CD4-positive, alpha-beta T cell (primary cell): ENCODE measurements at places on chromosomes 3 and 15.
A peak's percentile ranks its signal among the peaks of the same experiment; 100 is the strongest.

DNA sequence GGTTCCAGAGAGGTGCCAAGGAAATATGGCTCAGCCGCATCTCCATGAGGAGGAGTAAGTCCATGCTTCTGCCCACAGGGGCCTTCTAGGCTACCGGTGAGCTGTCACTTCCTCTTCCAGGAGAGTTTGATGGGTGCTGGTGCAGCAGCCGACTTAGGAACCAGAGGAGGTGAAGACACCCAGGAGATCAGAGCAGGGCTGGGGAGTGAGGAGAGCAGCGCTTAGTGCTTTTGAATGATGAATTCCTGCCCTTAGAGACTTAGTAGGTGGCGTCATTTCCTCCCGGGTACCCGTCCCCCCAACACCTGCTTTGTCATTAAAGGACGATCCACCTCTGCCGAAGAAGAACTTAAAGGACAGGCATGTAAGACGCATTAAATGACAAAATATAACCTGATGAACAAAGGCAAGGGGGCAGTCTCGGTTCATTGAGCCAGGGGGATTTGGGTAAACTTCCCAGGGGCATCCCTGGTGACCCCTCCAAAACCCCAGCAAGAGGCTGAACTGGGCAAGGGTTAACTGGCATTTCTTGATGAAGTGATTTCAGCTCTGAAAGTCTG, 67.6 kb downstream of the HES1 start:
- no peaks in the 10 kb centered on the region for H3K36me3 ChIP-seq
- peak overlapping the region; percentile 50 for H3K4me3 ChIP-seq
- peaks cover 11% of the 10 kb centered on the region for H3K4me1 ChIP-seq
- no peak for DNase-seq
- H3K27ac ChIP-seq, result no peak overlapping the region

- no peaks in the 10 kb centered on the region for H3K36me3 ChIP-seq
- no peak for DNase-seq
- no peaks in the 10 kb centered on the region for H3K27me3 ChIP-seq
- no peak overlapping the region for H3K4me3 ChIP-seq
- H3K27ac ChIP-seq, result no peak overlapping the region
Measured at GRCh38 chr3:73493543-73494308, 131.0 kb downstream of the PDZRN3 start.

GRCh38 chr15:55179141-55179540, 17.6 kb downstream of the RSL24D1 start:
- H3K27me3 ChIP-seq, result no peaks in the 10 kb centered on the region
- peaks cover 56% of the 10 kb centered on the region for H3K36me3 ChIP-seq
- no peaks in the 10 kb centered on the region for H3K4me1 ChIP-seq

DNA sequence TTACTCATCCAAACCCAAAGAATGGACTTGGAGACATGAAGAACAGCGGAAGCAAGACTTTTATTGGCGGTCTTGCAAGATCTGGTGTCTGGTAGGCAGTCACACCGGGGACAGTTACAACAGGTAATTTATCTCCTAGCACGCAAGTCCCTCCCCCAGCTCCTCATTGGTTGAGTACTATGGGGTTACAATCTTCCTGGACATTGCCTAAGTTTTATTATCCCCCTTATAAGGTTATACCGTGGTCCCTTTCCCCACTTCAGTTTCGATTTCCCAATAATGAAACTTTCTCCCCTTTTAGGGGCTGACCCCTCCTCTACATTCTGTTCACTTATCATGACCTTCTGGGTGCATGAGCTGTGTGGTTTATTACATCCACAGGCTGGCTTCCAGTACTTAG, 18.7 kb downstream of the ARL8B start:
- H3K4me3 ChIP-seq, result no peak overlapping the region
- DNase-seq, result no peak
- peaks cover 22% of the 10 kb centered on the region for H3K4me1 ChIP-seq
- no peak overlapping the region for H3K27ac ChIP-seq
- no peaks in the 10 kb centered on the region for H3K27me3 ChIP-seq
- H3K36me3 ChIP-seq, result peaks cover 13% of the 10 kb centered on the region

- no peaks in the 10 kb centered on the region for H3K27me3 ChIP-seq
- no peak overlapping the region for H3K4me3 ChIP-seq
- H3K27ac ChIP-seq, result no peak overlapping the region
- DNase-seq, result no peak
- H3K4me1 ChIP-seq, result no peaks in the 10 kb centered on the region
Measured at GRCh38 chr3:34988296-34988695, 651.0 kb upstream of the ARPP21 start.

- no peak for DNase-seq
- no peaks in the 10 kb centered on the region for H3K36me3 ChIP-seq
- no peak overlapping the region for H3K27ac ChIP-seq
- no peaks in the 10 kb centered on the region for H3K27me3 ChIP-seq
- no peak overlapping the region for H3K4me3 ChIP-seq
- no peaks in the 10 kb centered on the region for H3K4me1 ChIP-seq
Measured at GRCh38 chr15:33955945-33956344, 12.4 kb upstream of the CHRM5 start.

GRCh38 chr3:53274938-53275605, 19.2 kb upstream of the TKT start:
- no peak overlapping the region for H3K4me3 ChIP-seq
- peak; percentile 15 for DNase-seq
- H3K36me3 ChIP-seq, result no peaks in the 10 kb centered on the region
- no peak overlapping the region for H3K27ac ChIP-seq

- no peaks in the 10 kb centered on the region for H3K27me3 ChIP-seq
- H3K36me3 ChIP-seq, result no peaks in the 10 kb centered on the region
- no peak overlapping the region for H3K27ac ChIP-seq
- no peak for DNase-seq
- H3K4me3 ChIP-seq, result no peak overlapping the region
Measured at GRCh38 chr15:38208206-38208605, 44.4 kb upstream of the SPRED1 start.

DNA sequence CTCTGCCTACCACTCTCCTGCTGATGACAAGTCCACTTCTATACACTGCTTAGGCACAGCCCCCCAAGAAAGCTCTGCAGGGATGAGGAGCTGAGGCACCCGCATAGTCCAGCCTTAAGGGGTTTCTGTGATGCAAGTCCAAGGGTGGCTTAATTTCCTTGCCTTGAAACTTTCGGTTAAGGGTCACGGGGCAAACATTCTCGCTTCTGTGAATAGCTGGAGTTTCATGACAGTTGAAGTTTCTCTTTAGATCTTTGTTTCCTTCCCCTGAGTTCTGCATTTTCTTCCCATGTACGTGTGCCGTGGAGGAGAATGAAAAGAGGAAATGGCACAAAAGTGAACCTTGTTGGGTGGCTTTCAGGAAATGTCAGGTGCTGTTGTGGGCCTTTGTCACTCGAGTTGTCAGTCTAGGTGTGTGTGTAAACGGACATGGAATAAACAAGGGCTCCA, 7.0 kb downstream of the GPR160 start:
- no peak overlapping the region for H3K27ac ChIP-seq
- H3K4me1 ChIP-seq, result peaks cover 17% of the 10 kb centered on the region
- H3K27me3 ChIP-seq, result no peaks in the 10 kb centered on the region
- DNase-seq, result no peak
- no peak overlapping the region for H3K4me3 ChIP-seq

DNA sequence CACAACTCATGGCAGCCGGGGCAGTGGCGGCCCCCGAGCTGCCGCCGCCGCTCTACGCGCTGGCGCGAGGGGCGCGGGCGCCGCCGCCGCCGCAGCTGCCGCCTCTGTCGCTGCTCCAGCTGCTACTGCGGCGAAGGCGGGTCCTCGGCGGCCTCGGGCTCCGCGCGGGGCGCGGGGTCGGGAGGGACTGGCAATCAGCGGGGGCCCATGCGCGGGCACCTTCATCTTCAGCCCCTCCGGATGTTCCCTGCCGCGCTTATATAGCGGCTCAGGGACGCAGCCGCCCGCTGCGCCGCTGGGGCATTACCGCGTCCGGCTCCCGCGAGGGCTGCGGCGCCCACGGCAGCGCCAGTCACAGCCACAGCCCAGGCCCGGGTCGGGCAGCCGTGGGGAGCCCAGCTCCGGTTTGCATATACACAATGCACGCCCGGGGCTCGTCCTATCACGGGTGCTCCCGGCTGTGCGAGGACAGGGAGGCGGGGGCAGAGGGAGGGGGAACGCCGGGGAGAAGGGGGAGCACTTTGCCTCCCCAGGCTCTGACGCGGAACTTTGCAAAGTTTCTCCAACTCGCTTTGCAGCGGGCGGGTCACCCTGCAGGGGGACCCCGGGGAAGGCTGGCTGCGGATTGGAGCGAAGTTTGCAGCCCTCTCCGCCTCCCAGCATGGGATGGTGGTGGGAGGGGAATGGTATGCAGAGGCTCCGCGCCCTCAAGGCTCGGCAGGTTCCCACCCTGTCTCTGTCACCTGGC, at the start of gene VGLL3:
TSS of gene VGLL3 (minus strand) at position 416 of the 748 bp plus-strand sequence. CDS start at position 10, 406 bp downstream.
- H3K36me3 ChIP-seq, result no peaks in the 10 kb centered on the region
- no peak for DNase-seq
- peaks cover 6% of the 10 kb centered on the region for H3K27me3 ChIP-seq
- H3K4me3 ChIP-seq, result no peak within 1 kb of the TSS
- H3K27ac ChIP-seq, result no peak within 1 kb of the TSS
- H3K4me1 ChIP-seq, result no peaks in the 10 kb centered on the region

DNA sequence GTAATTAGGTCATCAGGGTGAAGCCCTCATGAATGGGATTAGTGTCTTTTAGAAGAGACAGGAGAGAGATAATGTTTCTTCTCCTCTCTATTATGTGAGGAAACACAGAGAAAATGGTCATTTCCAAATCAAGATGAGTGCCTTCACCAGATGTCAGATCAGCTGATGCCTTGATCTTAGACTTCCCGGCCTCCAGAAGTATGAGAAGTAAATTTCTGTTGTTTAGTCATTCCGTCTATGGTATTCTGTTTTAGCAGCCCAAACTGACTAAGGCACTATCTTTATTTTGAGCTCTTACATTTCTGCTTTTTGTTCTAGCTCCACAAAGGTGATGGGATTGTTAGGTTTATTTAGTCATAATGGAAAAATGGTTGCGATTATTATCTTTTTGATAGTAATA, 273.2 kb upstream of the GADL1 start:
- H3K4me3 ChIP-seq, result no peak overlapping the region
- DNase-seq, result no peak
- no peaks in the 10 kb centered on the region for H3K36me3 ChIP-seq
- H3K27me3 ChIP-seq, result no peaks in the 10 kb centered on the region
- peaks cover 3% of the 10 kb centered on the region for H3K4me1 ChIP-seq

DNA sequence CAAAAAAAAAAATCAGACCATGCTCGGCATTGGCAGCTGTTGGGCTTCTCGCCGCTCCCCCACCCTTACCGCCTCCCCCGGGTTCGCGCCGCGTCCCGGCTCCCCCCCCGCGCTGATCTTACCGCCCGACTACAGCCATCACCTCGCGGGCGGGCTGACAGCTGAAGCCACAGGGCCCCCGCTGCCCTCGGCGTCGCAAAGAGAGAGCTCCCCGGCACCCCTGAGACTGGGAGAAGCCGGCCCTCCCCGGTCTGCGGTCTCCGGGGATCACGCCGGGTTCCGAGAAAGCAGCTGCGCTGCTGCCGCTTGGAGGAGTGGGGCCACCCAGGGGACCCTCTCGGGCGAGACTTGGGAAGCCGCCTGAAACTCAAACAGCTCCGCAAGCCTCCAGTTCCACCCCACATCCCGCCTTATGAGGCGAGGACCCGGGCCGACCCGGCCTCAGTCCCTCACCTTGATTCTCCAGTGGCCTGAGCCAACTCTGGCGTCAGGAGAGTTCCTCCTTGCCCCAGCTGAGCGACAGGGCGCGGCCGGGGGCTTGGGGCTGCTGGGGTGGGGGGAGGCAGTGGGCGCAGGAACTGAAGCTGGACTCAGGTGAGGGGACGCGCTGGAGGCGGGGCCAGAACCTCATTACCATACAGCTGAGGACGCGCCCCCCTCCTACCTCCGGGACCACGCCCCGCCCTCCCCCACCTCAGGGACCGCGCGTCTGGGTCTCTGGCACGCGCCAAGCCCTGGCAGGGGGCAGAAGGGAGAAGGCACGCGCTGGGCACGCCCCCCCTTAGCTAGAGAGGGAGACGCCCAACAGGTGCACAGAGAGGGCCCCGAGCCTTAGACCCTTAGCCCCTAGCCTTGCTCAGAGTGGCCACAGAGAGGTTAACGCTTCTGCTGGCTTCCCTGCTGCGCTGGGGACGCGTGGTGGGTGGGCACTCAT, 1.0 kb upstream of the DLL4 start:
- H3K27me3 ChIP-seq, result peaks cover 74% of the 10 kb centered on the region
- no peak for DNase-seq
- H3K27ac ChIP-seq, result no peak overlapping the region
- peak overlapping the region; percentile 49 for H3K4me3 ChIP-seq
- peaks cover 64% of the 10 kb centered on the region for H3K4me1 ChIP-seq

DNA sequence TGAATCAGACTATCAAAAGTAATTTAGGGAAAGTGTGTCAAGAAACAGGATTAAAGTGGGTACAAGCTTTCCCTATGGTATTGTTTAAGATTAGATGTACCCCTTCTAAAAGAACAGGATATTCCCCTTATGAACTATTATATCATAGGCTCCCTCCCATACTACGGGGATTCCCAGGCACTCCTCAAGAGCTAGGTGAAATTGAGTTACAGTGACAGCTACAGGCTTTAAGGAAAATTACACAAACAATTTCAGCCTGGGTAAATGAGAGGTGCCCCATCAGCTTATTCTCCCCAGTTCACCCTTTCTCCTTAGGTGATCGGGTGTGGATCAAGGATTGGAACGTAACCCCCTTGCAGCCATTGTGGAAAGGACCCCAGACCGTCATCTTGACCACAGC, 240.8 kb upstream of the CNTN6 start:
- no peak for DNase-seq
- H3K36me3 ChIP-seq, result no peaks in the 10 kb centered on the region
- no peaks in the 10 kb centered on the region for H3K4me1 ChIP-seq

- peaks cover 4% of the 10 kb centered on the region for H3K4me1 ChIP-seq
- H3K4me3 ChIP-seq, result no peak overlapping the region
- no peak for DNase-seq
- H3K27ac ChIP-seq, result no peak overlapping the region
- no peaks in the 10 kb centered on the region for H3K27me3 ChIP-seq
- no peaks in the 10 kb centered on the region for H3K36me3 ChIP-seq
Measured at GRCh38 chr3:64533617-64534317, 154.0 kb downstream of the ADAMTS9 start.

GRCh38 chr3:72821161-72821781, 27.0 kb downstream of the SHQ1 start:
- no peak for DNase-seq
- H3K27me3 ChIP-seq, result no peaks in the 10 kb centered on the region
- H3K4me1 ChIP-seq, result peaks cover 7% of the 10 kb centered on the region
- no peak overlapping the region for H3K4me3 ChIP-seq

GRCh38 chr3:194584866-194585265, 48.4 kb downstream of the TMEM44 start:
- H3K4me1 ChIP-seq, result peaks cover 14% of the 10 kb centered on the region
- H3K4me3 ChIP-seq, result no peak overlapping the region
- DNase-seq, result no peak

DNA sequence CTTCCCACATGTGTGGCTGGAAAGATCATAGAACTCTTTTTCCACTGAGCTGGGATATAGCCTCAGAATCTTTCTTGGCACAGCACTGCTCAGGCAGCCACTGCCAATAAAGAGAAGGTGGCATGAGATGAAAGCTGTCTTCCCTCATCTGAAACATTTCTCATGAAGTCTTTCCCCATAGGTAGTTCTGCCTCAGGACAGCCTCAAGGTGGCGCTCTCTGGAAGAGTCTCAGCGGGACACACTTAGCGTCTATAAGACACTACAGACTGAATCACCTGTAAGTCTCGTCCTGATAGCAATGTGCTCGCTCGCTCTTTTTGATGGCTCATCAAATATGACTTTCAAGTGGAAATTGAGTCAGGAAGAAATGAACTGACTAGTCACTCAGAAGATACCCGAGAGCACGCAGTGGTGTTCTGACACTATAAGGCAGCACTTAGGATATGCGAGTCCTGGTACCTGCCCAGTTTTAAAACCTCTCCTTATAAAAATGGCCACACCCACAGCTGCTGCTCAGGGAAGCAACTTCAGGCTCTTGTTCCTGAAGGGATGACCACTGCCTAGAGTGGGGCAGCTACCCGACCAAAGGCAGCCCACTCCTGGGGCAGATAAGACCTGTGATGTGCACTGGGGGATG, 269.5 kb downstream of the SUCLG2 start:
- H3K4me3 ChIP-seq, result no peak overlapping the region
- no peak overlapping the region for H3K27ac ChIP-seq
- peak; percentile 16 for DNase-seq
- no peaks in the 10 kb centered on the region for H3K4me1 ChIP-seq
- H3K36me3 ChIP-seq, result peaks cover 4% of the 10 kb centered on the region
